ENCODE measurements at places on chromosomes 4 and X.
A peak's percentile ranks its signal among the peaks of the same experiment; 100 is the strongest.

DNA sequence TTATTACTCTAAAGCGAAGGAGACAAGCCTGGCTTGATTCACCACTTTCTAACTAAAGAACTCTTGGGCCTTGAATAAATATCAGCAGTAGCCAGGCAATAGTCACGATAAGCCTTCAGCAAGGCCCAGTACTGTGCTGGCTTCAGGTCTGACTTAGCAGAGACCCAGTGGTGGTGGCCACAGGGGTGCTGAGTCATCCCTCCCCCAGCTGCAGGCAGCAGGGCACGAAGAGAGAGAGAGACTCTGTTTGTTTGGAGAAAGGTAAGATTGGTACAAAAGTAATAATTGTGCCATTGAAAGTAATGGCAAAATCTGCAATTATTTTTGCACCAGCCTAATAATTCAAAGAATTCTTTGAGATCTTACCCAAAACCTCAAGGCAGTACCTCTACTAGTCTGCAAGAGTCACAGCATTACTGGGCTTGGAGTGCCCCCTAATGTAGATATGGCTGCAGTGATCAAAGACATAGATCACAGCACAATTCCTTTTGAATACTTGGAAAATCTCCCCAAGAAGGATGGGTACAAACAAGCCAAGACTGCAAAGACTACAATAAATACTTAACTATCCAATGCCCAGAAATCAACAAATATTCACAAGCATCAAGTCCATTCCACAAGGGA, 159.5 kb upstream of the USP38 start:
- DNase-seq = no peak

DNA sequence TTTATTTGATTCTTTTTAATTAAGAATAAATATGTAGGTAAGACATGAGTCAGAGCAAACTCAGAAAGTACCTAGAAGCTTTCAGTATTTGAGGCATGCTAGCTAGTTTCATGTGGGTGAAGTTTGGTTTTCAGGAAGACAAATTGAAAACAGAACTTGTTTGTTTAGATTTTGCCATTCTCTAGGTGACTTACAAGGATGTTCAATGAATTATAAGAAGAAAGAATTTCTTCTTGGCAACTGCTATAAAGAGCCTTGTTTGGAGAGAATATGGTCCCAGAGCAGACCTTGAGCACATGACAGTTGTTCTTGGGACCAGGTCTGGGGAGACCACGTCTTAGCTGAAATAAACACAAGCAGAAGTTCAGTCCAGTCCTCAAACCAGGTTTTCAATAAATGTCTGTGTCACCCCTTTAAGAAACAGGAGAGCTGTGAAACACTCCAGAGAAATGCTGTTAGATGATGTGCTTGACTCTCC, 38.0 kb upstream of the IL21 start:
- DNase-seq = no peak

DNA sequence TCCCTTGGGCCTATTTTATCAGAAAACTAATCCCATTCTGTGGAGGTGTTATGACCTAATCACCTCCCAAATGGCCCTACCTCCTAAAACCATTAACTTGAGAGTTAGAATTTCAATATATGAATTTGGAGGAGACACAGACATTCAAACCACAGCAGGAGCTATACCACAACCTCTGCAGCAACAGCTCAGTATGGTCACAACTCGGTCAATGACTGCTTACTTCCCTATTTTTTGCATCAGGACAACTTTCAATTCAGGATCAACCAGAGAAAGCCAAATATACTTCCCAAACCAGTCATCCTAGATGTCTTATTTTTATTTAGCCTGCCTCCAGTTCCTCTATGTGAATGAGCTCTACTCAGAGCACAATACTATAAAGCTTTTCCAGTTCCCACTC, 11.3 kb upstream of the SMARCA5 start:
- no peak for DNase-seq

GRCh38 chr4:72525938-72526337, 43.1 kb downstream of the ADAMTS3 start:
- no peak for DNase-seq

DNA sequence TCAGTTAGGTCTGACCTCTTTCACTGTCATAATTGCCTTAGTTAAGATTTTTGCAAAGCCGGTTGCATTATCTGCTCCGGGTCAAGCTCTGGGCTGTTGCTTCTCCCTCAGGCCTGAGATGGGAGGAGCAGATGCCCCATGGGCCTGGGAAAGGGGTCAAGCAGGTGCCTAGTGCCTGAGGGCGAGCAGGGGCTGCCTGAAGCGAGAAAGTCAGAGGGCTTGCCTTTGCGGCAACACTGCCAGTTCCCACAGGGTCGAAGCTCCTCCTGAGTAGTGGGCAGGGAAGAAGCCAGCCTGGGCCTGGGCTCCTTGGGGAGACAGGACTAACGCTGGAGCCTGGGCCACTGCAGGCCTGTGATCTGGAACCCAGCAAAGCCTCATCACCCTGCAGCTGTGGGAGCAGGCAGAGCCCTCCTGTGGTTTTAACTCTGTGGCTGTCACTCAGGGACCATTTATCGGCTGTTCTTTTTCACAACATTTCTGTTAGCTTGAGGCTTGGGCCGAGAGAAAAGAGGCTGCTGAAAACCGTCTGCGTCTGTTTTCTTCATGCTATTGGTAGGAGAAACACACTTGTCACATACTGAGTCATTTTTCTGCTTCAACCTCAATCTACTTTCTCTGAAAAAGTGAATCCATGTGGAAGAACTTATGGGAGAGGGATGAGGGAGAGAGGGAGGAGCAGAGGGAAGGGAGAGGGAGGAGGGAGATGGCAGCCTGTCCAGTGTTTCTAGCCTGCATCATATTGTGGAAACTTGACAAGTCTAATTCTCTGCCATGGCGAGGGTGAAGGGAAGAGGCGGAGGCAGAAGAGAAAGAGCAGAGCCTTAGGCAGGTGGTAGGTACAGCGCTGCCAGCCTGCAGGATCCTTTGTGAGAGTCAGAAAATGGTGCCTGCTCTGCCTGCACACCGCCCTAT, 68.4 kb downstream of the RHOH start:
- no peak for DNase-seq

DNA sequence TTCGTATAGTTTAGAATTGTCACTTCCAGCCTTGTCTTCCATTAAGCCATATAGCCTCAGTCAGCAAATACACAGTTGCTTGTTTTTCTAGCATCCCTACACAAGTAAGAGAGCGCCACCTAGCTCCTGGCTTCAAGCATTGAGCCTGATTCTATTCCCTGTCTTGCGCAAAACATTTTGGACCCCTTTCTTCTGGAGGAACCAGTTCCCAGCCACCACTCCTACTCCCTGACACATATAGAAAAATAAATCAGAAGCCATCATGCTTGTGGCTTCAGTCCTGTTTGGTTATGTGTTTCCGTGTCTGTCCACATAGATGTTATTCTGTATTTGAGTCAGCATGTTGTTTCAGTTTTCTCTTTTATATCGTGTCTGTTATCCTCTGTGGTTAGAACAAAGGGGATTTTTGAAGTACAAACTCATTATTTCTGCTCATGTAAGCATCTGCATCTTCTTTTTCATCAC, 59.9 kb downstream of the GK start:
- no peak for DNase-seq

DNA sequence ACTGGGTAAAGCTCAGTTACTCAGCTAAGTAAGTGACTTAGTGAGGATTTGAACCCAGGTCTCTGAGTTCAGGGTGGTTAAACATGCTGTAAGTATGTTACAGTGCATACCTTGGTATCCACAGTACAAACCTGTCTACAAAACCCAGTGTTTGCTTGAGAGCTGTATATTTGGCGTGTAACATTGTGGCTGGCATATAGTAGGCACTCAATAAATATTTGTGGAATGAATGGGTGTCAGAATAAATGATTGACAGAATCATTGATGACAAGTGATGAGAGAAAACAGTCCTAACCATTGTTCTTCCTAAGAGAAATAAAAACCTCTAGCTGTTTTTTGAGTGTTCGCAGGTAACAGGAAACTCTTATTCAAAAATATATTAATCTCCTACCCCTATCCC, 79.7 kb upstream of the BCOR start:
- DNase-seq = no peak

DNA sequence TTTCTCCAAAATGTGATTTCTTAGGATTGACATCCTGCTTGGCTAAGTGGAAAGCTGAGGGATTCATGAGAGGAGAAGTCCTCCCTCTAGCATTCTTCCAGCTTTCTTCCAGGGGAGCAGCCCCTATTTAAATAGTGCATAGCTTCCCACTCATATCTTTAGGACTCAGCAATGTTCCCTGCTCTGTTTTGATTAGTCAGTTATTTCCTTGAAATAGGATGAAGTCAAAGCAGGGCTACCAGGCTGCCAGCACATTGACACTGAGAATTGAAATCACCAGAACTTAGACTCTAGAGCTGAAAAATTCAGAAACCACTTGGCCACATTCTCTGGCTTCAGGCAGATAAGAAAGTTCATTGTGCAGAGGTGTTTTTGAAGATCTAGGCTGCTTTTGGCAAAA, 74.7 kb upstream of the SMAD1 start:
- DNase-seq = no peak

DNA sequence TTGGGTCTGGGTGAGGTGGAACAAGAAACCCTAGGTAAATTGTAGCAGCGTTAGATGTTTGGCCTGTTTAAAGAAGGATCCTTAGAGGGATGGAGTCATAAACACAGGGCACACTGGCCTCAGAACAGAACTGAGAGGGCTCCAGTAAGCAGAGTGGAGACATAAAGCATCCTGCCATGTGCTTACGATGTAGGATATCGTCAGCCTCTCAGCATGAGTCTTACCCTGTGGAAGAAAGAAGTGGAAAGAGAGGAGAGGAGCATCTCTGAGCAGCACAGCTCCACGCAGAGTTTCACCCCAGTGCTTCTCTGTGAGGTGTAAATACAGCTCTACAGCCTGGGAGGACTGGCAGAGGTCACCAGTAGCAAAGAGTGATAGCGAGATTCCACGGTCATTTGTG, 27.8 kb upstream of the SORBS2 start:
- no peak for DNase-seq

GRCh38 chr4:12588582-12588981, 895.6 kb downstream of the RAB28 start:
- DNase-seq = no peak

DNA sequence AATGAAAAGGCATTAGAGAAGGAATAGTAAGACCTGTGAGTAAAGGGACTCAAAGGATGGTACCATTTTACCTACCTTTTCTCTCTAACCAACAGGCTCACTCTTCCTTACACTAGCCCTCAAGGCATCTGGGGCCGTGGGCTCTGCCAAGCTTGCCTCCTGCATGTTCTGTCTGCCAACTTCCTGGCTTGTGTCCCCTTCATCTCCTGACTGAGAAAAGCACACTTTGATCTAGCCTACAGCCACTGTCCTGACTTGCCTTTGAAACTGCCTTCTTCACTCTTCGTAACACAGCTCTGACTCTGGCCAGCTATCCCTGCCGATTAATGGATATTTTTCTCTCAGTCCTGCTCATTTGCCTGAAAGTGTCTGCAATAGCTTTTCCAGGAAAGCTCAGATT, 76.5 kb downstream of the RASGEF1B start:
- no peak for DNase-seq

DNA sequence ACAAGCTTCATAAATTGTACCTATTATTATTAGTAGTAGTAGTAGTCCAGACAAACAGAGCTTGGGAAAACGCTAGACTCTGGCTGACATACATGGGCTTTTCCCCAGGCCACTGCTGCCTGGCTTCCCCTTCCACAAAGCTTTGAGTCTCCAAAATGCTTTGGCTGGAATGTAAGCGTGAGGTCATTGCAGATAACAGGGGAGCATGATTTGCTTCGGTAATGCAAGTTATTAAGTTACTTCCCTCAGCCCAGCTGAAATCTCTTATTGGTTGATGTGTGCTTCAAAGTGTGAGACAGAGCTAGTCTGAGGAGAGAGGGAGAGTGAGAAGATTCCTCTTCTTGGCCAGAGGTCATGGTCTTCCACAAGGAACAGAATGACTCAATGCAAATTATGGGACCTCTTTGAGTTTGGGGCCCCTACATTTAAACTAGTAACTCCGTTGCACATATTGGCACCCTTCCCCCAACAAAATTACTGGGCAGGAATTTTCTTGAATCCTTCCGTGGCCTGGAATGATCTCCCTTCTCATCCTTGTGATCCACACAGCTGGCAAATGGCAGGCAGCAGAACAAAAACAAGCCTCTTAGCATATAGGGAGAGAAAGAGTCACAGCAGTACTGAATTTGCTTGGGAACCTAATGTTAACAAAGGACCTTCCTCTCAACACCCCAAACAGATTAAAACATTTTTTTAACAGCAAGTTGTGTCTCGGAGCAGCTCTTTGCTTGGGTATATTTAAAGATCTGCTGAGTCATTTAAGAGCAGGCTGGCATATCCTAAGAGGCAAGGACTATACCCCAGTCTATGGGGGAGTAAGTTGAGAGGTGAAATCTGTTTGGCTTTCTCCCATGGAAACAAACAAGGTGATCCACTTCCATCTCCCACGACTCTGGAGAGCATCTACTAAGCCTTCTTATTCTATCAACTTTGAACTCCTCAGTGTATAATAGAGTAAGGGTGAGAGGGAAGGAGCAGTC, 19.9 kb downstream of the AR start:
- DNase-seq = no peak

DNA sequence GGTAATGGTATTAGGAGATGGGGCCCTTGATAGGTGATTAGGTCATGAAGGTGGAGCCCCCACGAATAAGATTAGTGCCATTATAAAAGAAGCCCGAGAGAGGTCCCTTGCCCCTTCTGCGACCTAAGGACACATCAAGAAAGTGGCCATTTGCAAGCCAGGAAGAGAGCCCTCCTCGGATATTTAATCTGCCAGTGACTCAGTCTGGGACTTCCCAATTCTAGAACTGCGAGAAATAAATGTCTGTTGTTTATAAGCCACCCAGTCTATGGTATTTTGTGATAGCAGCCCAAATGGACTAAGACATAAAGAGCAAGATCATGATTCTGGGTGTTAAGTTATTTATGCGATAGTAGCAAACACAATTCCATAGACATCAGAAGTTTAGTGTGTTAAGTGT, 192.2 kb downstream of the LDB2 start:
- no peak for DNase-seq

- DNase-seq = no peak
These were observed 464.0 kb downstream of the CFAP47 start for GRCh38 chrX:36383495-36383894.

GRCh38 chr4:156596706-156597329, 374.8 kb downstream of the PDGFC start:
- no peak for DNase-seq

- no peak for DNase-seq
These were observed 129.5 kb downstream of the GRID2 start for GRCh38 chr4:92433272-92433758.

DNA sequence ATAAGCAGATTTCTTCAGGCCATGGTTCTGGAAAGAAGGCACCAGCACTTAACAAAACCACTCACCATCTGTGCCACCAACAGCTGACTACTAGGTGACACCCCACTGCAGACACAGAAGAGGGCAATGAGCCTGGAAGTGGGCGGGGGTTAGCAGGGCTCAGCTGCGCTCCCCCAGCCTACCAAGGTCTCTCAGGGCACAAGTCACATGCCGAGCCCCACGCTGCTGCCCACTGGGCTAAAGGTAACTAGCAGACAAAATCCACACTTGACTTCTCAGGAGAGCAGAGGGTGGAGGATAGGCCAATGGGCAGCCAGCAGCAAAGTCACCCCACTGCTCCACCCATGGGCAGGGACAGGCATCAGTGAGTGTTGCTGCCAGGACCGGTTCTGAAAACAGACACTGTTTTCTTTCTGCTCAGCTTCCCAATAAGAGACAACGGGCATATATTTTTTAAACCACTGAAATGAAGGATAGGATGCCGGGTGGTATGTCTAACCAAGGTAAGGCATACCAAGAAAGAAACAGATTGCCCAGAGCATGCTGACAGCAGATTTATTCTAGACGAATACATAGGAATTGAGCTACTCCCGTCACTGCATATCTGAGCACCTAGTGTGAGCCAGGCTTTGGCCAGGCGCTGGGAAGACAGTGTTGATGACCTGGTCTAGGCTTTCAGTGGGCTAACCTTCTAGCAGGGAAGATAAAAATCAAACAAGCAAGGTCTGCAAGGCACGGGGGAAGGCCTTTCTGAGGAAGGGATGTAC, 20.1 kb downstream of the ACSL1 start:
- DNase-seq = peak; percentile 72

Data from C1 segment of cervical spinal cord (tissue), 14 donors.